Activated CD8-positive, alpha-beta memory T cell treated with anti-CD3 and anti-CD28 coated beads, Interleukin-2, amount 50 U/mL, for 4 hours (primary cell): ENCODE measurements at places on chromosomes 16 and 17.

DNA sequence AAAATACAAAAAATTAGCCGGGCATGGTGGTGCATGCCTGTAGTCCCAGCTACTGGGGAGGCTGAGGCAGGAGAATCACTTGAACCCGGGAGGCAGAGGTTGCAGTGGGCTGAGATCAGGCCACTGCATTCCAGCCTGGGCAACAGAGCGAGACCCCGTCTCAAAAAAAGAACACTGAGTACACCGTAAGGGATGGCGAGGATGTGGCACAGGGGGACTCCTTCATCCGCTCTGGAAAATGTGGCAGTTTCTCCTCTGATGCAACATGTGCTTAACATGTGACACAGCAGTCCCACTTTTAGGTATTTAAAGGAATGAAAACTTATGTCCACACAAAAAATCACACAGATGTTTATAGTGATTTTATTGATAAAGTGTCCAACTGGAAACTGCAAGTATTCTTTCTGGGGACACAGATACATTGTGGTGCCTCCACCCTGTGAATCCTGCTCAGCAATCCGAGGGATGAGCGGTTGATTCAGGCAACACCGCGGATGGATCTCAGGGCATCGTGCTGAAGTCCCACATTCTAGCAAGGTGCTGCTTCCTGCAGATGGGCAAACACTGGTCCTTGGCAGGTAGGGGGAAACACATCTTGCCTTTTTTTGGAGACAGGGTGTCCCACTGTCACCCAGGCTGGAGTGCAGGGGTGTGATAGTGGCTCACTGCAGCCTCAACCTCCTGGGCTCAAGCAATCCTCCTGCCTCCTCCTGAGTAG lies 3.5 kb upstream of the C16orf95 start:
- DNase-seq = no peak

GRCh38 chr16:10641953-10642949 lies 52.5 kb downstream of the TEKT5 start:
- no peak for DNase-seq

GRCh38 chr17:70878879-70879278 lies 709.5 kb downstream of the KCNJ2 start:
- no peak for DNase-seq

GRCh38 chr16:785563-786535 lies 2.3 kb downstream of the RPUSD1 start:
- DNase-seq = peak; percentile 82

DNA sequence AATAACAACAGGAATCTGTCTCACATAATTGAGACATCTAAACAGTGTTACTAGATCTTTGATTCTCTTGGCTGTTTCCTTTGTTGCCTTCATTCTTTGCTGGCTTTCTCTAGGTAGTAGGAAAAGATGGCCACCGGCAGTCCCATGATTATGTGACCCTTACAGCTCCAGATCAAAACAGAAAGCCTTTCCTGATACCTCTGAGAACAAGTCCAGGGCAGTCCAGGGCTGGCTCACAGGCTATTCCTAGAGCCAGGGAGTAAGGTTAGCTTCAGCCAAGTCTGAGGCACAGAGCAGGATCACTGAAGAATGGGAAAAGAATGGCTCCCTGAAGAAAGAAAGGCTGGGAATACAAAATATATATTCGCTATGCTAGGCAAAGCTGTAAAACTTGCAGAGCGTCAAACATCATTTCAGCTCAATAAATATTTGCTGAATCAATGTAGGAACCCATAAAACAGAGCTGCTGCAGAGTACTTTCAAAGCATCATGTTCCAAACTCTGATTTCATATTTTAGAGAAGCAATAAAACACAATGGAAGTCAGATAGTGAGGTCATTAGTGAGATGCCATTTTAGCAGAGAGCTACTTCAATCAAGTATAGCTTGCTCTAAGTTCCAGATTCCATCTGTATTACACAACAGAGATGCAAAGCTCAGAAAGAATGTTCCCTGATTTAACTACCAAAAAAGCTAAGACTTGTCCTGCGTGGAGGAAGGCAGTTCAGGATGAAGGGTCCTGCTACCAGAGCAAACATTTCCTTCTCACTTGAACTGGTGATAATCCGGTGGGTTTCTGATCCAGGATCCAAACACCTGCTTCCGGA lies 23.4 kb downstream of the ADAT1 start:
- no peak for DNase-seq

GRCh38 chr16:79062821-79063220 lies 537.7 kb downstream of the MAF start:
- DNase-seq = no peak

DNA sequence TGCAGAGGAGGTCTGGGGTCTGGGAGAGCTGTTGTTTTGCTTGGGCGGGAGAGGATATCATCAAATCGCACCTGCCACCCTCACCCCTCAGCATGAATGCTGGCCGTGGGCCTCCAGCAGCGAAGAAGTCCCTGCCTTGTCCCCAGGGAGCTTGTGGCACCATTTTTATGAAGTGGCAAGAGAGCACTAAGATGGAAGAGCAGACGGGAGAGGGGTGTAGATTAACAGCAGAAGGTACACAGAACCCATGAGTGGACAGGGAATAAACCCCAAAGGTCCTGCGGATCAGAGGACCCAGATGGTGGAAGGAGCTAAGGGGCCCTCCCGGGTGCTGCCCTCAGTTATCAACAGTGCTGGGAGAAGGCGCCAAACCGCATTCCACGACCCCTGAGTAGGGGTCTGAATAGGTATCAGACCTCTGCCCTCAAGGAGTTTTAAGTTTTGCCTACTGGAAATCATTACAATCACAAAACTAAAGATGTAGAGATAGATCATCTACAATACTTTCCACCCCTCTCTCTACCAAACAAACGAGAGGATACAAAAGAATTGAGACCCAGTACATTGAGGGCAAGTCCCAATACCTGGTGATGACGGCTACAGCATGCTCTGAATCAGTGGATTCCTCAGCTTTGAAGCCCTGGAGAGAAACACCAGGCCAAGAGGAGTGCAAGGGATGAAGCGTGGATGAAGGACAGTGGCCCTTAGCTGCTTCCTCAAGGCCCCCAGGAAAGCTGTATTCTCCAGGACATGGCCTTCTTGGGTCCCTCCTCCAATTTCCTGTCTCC lies 60.2 kb downstream of the CCDC182 start:
- DNase-seq = no peak

DNA sequence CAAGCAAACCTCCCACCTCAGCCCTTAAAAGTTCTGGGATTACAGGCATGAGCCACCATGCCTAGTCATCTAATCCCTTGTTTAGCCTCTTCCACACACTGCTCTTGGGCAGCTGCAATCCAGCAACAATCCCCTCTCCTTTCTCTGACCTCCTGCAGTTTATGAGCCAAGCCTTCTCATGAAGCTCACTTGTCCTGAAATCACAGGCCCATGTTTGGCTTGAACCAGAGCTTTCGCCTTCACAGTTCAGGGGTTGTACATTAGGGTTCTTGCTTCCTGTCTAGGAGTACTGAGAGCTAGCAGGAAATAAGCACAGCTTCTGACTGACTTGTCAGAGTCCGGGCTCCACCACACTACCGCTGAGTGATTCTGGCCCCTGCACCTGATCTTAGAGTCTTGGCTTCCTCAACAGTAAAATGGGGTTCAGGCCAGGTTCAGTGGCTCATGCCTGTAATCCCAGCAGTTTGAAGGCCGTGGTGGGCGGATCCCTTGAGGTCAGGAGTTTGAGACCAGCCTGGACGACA lies 16.3 kb downstream of the ERAL1 start:
- no peak for DNase-seq

DNA sequence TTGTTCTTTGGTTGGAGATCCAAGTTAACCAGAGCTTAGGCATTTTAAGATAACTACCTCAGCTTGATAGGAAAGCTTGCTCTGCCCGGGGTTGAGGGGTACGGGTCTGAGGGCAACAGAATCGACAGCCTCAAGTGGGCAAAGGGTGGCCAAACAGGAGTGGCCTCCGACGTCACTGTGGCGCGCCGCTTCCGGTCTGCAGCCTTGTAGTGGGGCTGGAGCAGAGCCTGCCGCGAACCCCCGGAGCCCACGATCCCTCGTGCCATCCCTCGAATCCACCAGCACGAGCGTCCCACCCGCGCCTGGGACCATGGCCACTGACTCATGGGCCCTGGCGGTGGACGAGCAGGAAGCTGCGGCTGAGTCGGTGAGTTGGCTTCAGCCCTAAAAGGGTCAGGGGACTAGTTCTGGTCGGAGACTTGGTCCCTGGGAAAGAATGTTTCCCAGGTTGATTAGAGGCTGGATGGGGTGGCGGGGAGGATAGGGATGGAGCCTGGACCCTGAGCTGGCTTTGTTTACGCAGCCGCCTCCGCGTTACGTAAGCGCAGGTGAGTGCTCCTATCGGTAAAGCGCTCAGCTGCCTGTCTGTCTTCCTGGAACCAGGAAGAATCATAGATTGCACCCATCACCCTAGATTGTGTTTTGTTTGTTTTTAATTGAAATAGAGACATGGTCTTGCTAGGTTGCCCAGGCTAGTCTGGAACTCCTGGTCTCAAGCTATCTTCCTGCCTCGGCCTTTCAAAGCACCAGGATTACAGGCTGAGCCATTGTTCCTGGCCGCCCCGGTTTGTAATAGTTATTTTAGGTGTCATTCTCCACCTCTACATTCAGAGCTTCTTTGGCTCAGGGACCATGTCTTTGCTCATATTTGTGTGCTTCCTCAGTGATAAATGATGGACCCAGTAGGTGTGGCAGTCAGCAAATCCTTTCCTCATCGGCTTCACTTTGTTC lies at the start of gene DDX19B:
Gene DDX19B, plus strand, starts transcription at position 199 of the 951 bp plus-strand sequence. Its CDS starts 112 bp downstream, at position 311.
- peak; percentile 51 for DNase-seq

DNA sequence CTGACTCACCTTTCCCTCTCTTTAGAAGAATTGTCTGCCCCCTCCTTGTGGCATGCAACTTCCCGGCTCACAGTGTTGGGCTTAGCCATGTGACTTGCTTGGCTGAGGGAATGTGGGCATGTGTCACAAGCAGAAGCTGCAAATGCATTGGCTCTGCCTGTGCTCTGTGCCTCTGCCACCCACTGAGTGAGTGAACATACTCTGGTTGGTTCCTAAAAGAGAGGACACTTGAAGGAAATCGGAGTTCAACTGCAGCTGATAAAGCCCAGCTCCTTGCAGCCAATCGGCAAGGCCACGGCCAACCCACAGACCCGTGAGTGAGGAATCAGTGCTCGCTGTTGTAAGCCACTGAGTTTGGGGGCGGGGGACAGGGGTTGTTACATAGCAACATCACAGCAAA lies 10.9 kb upstream of the GINS2 start:
- DNase-seq = no peak

DNA sequence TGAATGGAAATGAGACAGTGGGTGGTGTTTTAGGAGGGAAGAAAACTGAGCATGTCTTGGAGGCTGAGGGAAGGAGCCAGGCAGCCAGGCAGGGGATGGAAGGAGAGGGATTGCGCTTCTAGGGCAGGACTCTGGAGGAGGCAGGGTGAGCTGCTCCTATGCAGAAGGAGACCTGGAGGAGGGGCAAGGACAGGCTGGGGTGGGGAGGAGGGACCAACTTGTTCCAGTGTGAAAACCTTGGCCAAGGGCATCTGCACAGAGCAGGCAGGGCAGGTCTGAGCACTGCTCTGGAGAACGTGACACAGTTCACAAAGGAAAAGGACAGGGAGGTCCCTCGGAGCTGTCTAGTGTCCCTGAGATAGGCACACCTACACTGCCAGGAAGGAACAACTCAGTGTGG lies 5.5 kb downstream of the GALK1 start:
- no peak for DNase-seq

DNA sequence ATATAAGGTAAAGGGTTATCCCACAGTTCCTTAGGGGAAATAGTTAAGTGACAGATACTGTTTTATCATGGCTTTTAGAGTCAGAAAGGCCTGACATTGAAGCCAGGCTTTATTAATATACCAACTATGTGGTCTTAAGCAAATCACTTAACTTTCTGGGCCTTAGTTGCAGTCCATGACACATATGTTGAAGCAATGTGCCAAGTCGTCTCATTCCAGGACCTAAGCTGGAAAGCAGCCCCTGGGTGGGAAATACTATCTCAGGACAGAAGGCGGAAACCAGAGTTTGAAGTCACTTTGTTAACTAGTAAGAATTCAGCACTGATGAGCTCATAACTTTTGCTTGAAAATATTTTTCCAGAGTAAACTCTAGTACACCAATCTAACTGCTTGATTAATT lies 80.0 kb downstream of the USP32 start:
- DNase-seq = no peak

- no peak for DNase-seq
These were observed 196.0 kb downstream of the RBFOX3 start for GRCh38 chr17:79414793-79415211.

DNA sequence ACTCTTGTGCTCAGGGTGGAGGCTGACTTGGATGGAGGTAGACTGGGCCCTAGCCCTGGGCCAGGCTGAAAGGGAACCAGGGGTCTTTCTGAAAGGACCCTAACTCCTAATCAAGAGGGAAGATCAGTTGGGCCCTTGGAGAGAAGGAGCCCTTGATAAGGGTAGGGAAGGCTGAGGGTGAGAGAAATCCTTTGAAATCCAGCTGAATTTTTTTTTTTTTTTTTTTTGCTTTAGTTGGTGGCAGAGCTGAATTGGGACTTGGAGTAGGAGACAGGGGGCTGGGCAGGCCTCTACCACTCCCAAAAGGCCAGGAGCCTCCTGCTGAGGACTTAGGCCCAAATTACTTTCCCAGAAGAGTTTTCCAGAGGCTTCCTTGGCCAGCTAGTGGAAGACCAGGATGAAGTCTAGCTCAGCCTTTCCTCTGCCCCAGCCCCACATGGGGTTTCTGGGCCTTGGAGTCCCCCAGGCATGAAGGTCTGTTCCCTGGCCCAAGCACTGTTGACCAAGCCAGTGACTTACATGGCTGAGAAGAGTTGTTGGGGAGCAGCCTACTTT lies 643 bp upstream of the HOXB3 start:
- no peak for DNase-seq

GRCh38 chr17:81993729-81994592 lies 16.5 kb downstream of the ASPSCR1 start:
- no peak for DNase-seq

DNA sequence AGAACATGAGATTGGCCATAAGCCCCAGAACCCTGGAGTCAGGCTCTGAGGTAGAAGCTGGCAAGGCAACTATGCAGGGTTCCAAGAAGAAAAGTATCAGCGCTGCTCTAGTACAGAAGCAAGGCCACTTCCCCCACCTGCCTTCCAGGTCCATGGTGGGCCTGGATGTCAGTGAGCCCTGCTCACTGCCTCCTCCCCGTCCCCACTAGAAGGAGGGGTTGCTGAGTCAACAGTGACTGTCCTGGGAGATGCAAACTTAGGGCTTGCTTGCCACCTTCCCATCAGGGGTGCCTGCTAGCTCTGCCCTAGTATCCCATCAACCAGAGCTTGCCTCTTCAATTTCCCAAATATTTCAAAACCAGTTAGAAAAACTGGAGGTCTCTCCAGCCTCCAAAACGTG lies 29.6 kb upstream of the SREBF1 start:
- no peak for DNase-seq

DNA sequence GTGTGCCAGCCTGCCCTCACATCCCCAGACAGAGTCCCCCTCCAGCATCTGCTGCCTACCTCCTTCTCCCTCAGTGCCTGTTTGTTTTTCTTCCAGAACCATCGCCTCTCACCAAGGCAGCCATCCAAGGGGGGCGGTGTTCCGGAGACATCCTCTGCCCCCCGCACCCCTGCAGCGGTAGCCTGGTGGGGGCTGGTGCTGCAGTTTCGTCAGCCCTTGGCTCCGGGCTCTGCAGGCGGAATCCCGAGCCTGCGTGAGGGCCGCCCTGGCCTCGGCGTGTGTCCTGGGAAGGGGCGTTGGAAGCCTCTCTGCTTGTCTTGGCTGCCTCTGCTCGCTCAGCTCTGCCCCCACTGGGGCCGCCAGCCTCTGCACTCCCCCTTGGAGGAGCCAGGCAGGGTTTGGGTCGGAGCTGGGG lies 126.0 kb upstream of the CIBAR2 start:
- DNase-seq = no peak

- no peak for DNase-seq
These were observed 7.7 kb upstream of the TBKBP1 start for GRCh38 chr17:47686276-47686635.
